Progenitor cell of endocrine pancreas (in vitro differentiated cells): ENCODE measurements at places on chromosomes 1 and 21. TPM values are rescaled to one million over a fixed set of nuclear protein-coding genes. Genes with fewer than 3 reads are reported as not detected.

GRCh38 chr1:110986407-110986891, 22.7 kb upstream of the LRIF1 start:
- DNase-seq, result no peak

DNA sequence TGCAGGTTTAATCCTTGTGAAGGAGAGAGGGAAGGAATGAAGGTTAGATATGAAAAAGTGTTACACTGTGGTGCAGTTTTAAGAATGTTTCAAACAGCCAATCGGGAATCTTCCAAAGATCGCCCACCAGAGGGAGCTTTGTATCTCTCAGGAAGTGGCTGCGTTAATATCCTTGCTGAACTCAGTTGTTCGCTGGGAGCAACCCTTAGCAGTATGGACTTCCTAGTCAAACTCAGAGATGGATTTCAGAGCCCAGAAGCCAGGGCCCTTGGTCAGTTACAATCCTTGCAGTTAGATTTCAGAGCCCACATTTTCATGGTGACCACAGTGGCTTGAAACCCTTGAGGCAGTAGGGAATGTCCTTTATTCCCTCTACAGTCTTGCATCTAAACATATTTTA, 136.2 kb downstream of the NTNG1 start:
- DNase-seq, result peak; percentile 22

- DNase-seq, result no peak
These were observed 98.8 kb downstream of the RHOU start for GRCh38 chr1:228833911-228834688.

- DNase-seq, result no peak
These were observed 3.8 kb downstream of the SERTAD4 start for GRCh38 chr1:210236386-210236839.

The CFAP74 gene
- 0.36 and 0.93 TPM in 2 replicates for total RNA-seq

The PCSK9 gene
- total RNA-seq, result 18.7 and 19.5 TPM in 2 replicates

The PDZK1 gene
- total RNA-seq, result 25.0 and 26.2 TPM in 2 replicates

The EXO5 gene
- 14.8 and 16.4 TPM in 2 replicates for total RNA-seq

The NCDN gene
- 25.2 and 25.3 TPM in 2 replicates for total RNA-seq
